NCI-H69 (cell line): ENCODE measurements at places on chromosomes 4 and X.

GRCh38 chr4:13530823-13531624, 13.3 kb downstream of the NKX3-2 start:
- DNase-seq = no peak

- DNase-seq = no peak
These were observed 3.5 kb upstream of the MAD2L1 start for GRCh38 chr4:120070196-120070595.

DNA sequence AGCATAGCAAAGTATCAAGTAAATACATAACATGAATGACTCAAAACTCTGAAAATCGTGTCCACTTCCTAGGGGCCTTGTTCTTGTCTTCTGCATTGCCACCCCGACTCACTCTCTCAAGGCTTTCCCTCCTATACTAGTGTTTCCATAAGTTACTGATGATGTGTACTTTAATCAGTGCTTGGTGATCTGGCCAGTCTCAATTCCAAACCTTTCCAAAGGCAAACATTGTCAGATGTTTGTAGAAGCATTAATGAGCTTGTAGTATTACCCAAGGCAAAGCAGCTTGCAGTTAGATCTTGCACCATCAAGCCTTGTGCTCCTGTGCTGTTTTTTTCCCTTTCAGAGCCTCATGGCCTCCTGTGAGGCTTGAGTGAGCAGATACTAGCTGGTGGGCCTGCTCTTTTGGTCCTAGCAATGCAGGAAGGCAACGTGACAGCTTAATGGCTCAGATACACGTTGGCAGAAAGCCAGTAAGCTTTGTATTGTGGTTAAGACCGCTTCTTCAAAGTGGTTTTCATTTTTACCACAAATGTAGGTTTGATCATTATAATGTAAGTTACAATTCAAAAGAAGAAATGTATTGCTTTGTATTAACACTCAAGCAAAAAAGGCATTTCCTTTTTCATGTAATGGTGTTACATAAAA, 51.8 kb downstream of the RBPJ start:
- peak; percentile 85 for DNase-seq

DNA sequence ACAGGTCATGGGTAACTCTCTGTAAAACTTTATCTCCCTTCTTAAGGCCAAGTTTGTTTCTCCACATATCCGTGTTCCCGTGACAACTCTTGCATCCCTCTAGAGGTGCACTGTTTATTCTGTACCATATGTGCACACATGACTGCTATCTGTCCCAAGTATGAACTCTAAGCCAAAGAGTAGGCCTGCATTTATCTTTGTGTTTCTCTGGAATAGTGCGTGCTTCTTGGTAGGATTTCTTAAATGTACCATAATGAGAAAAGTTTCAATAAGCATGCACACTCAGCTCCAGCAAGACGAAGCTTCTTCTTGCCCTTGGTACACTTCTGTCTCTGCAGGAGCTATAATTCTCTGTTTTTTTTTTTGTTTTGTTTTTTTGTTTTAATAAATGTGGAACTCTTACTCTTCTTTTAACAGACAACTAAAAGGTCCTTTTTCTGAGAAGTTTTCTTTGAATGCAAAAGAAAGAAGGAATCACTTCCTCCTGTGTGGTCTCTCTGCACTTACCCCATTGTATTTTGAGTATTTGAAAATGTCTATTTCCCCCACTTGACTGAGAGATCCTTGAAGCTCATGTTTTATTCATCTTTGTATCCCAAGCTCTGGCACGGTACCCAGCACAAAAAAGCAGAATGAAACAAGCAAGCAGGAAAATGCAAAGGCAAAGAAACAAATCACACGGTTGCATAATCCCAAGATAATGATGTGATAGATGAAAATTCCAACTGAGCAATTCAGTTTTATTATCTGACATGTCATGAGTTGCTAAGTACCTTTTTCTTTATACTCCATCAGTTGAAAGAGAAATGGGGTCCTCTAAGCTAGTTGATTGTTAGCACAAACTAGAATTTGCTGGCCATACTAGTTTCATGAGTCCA, 521.9 kb upstream of the BOD1L1 start:
- DNase-seq = no peak

DNA sequence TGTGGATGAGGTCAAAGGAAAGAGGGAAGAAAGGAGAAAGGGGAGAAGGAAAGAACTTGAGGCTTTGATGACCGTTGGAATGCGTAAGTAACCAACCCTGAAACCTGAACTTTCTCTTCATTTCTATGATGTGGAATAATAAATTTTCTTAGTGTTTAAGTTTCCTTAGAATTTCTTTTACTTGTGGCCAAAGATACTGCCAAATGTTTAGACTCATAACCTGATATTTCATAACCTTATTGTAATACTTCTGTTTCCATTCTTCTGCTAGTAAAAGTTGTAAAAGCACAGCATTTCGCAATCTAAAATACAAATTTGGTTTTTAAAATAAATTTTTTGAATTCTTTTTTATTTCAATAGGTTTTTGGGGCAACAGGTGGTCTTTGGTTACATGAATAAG, 258.5 kb upstream of the GIMD1 start:
- no peak for DNase-seq

- DNase-seq = peak; percentile 0
These were observed 34.6 kb upstream of the TMPRSS11D start for GRCh38 chr4:67918428-67918827.

- DNase-seq = peak; percentile 57
These were observed 1.0 kb downstream of the OTUD4 start for GRCh38 chr4:145179281-145179860.

DNA sequence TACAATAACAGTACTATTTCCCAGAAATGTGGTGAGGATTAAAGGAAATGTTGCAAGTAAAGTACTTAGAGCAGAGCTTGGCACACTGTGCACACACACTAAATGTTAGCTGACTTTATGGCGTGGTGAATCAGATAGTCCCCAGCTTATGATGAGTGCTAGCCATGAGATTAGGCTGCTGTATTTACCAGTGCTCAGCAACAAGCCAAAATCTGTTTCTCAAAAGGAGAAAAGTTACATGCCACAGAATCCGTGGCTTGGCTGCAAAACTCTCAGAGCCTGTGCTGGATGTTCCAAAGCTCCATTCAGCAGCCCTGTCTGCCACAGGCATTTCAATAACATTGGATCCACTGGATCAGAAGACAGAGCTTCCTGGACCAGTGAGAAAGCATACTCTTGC, 12.8 kb upstream of the STBD1 start:
- DNase-seq = no peak

- no peak for DNase-seq
These were observed 16.1 kb upstream of the CRMP1 start for GRCh38 chr4:5908876-5909427.

DNA sequence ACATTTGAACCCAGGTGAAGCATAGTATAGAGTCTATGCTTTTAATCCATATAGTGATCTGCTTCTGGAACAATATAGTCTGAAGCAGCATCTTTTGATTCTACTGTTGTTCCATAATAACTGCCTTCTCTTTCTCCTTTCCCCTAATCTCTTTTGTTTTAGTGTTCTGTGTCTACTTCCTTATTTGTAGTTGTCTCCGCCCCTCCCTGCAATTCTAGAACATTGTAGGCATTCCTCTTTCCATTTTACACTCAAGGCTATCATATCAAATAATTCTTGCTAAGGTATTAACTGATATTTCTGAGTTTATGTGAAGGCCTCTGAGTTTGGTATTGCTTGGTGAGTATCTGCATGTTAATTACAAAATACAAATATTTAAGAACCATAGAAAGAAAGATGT, 11.6 kb downstream of the BLTP1 start:
- DNase-seq = peak; percentile 17

- no peak for DNase-seq
These were observed 9.1 kb upstream of the GASK1B start for GRCh38 chr4:158181906-158182305.

GRCh38 chr4:110654254-110654635, 31.4 kb upstream of the PITX2 start:
- no peak for DNase-seq

GRCh38 chr4:8856835-8857621, 14.6 kb downstream of the HMX1 start:
- DNase-seq = no peak
